ENCODE measurements at places on chromosomes 12 and 14.

- DNase-seq = no peak
Measured at GRCh38 chr14:71539650-71540285, 392.5 kb upstream of the RGS6 start.

GRCh38 chr12:51941011-51941581 is 10.4 kb upstream of the ACVR1B start:
- peak; percentile 54 for DNase-seq

GRCh38 chr12:5432011-5432400 is at the start of gene NTF3:
Gene NTF3 (plus strand): TSS chr12:5432108. CDS start chr12:5432325, 217 bp downstream.
- no peak for DNase-seq

DNA sequence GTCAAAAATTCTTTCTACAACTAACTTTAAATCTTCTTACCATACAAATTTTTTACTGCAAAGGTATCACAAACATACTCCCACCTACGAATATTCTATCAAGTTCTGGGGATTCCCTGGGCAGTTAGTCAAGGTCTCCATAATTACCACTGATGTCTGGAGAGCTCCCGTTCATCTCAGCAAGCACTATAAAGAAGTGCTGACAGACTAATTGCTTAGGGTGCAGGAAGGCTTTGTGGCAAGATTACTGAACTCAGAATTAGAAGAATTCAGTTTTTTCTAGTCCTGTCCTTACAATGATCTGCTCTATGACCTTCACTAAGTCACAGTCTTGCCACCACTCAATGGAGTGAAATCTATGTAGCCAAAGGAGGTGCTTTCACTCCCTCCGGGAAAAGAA is 61.5 kb downstream of the DUSP16 start:
- no peak for DNase-seq

GRCh38 chr12:104480826-104481440 is 24.2 kb downstream of the CHST11 start:
- DNase-seq = no peak

DNA sequence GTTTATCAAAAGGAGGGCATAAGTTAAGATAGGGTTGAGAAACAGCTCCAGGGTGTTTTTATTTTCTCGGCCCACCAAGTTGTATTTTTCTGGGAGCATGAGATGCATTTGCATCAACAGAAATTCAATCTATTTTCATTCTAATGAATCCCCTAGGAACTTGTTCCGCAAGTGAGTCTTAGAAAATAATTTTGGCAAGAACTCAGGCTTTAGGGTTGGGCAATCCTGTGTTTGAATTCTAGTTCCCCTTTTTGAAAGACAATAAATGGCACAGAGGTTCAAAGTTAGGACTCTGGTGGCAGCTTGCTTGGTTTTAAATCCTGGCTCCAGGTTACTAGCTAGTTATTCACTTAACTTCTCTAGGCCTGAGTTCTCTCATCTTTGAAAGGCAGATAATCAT is 23.7 kb downstream of the SLC5A8 start:
- DNase-seq = no peak

GRCh38 chr12:11580125-11580751 is 69.2 kb upstream of the ETV6 start:
- DNase-seq = no peak

GRCh38 chr12:64510667-64511066 is 58.7 kb downstream of the TBK1 start:
- no peak for DNase-seq

- peak; percentile 94 for DNase-seq
Measured at GRCh38 chr12:95217377-95218149, at the start of the genes FGD6 and VEZT. Gene FGD6 (minus strand): TSS chr12:95217467. CDS start chr12:95217240, 227 bp downstream. Gene VEZT (plus strand): TSS chr12:95217807. CDS start chr12:95217851, 44 bp downstream.

DNA sequence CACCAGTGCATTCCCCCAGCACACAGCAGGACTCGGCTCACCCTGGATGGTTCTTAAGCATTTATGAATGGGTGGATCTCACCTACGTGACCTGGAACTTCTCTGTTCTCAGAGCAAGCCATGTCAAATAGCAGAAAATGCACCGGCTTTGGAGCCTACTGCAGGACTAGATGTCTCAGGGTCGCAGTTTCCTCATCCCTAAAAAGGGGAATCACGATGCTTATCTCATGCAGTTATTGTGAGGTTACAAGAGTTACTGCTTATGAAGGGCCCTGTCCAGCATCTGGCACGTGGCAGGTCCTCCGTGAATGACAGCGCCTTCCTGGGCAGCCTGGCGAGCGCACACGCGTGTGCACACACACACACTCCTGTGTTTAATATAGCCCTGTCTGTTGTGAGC is 128.5 kb downstream of the ETV6 start:
- DNase-seq = no peak

DNA sequence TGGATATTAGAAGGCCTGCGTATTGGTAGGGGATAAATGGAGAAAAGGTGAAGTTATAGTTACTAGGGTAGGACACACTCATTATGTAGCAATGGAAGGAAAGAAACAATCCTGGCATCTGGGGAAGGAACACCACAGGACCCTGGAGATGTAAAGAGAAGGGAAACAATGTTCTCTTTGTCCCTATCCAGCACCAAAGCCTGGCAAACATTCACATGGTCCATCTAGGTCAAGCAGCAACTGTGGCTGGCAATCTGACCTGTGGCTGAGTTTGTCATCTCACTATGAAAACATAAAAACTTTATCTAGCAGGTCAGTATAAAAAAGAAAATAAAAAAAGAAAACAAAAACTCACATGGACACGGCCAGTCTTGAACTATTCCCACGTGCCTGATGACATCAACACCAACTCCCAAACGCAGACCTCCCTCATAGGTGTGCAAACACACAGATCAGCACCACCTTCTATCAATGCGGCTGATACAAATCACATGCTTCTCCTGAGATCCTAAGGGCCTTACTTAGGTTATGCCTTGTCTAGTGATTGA is 2.6 kb downstream of the POMT2 start:
- no peak for DNase-seq

DNA sequence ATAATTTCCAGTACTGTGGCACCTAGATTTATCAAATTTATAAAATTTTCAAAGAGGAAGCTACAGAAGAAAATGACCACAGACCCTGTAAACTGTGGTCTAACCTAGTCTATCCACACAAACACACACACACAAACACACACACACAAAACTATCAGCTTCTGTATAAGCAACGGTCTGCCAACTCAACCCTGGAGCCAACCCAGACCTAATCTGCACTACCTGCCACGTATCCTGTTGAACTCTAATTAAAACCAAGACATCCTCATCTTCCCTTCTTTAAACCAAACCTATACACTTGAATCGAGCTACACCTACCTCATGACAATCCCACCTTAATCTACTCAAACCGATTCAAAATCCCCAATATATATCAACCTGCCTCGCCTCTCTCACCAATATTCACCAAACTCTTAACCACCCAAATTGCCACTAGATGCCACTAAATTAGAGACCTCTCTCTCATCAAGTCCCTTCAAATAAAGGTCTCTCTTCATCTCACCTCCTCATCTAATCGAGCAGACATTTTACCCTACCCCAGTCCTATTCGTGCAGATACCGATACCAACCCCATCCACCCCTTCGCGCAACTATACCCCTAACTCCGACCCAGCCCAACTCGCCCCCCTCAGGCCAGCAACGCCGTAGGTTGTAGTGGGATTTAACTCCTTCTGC is 808 bp downstream of the ACIN1 start:
- DNase-seq = no peak
